Pancreas (tissue), 10 donors: ENCODE measurements at places on chromosomes 5 and 9.

DNA sequence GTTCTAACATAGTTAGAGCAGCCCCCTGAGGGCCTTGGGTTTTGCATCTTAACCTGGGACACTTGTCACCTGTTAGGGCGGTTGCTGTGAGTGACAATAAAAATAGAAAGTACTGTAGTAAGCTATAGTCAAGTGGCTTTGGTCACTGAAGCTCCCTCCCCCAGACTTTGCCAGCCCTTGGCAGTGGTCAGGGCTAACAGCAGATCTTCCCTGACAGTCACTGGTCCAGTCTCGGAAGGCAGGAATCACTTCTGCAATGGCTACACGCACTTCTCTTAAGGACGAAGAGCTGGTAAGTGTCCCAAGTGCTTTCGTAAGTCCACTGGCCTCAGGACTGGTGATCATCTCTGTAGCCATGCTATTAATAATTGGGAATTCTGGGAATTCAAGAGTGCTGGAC is 115.0 kb upstream of the RUSC2 start:
- no peak for DNase-seq

DNA sequence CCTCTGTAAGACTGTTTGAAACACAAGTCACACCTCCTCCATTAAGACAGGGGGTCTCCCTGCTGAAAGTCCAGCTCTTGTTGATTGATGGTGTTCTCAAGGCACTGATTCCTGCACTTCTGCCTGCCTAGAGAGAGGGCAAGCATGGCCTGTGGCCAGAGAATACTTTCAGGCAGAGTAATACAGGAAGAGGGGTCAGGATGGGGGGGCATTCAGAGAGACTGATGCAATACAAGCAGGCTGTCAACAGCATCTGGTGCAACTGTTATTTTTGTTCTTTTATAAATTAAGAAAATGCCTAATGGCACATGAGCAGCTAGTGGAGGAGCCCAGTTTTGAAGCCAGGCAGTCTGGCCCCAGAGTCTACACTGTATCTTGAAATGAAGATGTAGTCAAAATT is 302.2 kb downstream of the DIRAS2 start:
- no peak for DNase-seq

GRCh38 chr5:113157886-113158285 is 181.3 kb downstream of the DCP2 start:
- no peak for DNase-seq

DNA sequence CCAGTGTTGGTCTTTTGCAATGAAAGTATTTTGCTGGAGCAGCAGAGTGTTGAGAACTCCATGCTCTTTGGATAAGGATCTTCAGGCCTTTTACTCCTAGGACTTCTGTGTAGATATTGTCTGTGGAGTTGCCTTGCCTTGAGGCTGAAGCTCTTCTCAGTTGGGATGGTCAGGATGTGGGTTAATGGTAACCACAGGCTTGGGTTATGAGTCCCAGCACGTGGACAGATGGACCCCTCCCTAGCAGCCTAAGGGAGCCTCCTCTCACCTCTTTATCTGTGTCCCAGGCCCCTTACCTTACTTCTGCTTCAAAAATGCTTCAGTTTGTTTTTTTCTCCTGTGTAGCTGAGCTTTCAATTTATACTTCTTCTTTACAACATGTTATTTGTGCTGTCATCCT is 109.9 kb downstream of the MEGF10 start:
- DNase-seq = no peak

- DNase-seq = peak; percentile 36
Observed at GRCh38 chr5:1243487-1244130, 18.4 kb downstream of the SLC6A18 start.

DNA sequence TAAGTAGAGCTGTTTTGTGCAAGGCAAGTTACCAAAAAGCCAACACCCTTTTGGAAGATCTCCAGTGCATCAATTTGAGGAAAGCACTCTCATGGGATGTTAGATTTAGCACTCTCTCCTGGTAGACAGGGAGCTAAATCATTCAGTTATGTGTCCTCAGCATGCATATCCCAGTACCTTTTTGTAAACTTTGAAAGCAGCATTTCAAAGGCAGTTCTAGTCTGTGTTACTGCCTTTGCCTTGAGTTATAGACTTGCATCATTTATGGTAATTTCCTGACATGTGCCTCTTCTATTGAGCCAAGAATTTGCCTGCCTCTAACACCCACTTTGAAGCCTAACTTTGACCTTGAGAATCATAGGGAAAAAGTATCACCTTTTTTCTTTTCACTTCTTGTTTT is 120.6 kb downstream of the KIF4B start:
- no peak for DNase-seq

- no peak for DNase-seq
Observed at GRCh38 chr5:90308787-90309585, 100.6 kb downstream of the CETN3 start.

- no peak for DNase-seq
Observed at GRCh38 chr5:59095480-59095879, 512.6 kb downstream of the RAB3C start.

DNA sequence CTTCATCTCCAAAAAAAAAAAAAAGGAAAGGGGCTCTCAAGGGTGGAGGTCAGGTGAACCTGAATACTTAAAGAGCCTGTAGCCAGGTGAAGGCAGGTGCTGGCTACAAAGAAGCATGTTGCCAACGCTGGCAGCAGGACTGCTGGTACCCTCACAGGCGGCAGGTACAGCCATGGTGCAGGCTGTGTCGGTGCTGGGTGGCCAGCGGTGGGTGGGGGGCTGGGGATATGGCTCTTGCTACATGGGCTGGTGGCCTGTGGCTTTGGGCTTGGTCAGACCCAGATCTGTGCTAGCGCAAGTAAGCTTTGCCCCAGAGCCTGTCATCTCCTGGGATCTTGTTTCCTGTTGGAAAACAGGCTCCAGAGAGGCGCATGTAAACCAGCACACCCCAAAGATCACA is 86.3 kb upstream of the PHYKPL start:
- no peak for DNase-seq

GRCh38 chr9:4530375-4530774 is 40.1 kb downstream of the SLC1A1 start:
- no peak for DNase-seq

GRCh38 chr5:7393921-7394799 is 1.8 kb upstream of the ADCY2 start:
- DNase-seq = peak; percentile 54

GRCh38 chr9:116608064-116608463 is 79.0 kb upstream of the TRIM32 start:
- no peak for DNase-seq

DNA sequence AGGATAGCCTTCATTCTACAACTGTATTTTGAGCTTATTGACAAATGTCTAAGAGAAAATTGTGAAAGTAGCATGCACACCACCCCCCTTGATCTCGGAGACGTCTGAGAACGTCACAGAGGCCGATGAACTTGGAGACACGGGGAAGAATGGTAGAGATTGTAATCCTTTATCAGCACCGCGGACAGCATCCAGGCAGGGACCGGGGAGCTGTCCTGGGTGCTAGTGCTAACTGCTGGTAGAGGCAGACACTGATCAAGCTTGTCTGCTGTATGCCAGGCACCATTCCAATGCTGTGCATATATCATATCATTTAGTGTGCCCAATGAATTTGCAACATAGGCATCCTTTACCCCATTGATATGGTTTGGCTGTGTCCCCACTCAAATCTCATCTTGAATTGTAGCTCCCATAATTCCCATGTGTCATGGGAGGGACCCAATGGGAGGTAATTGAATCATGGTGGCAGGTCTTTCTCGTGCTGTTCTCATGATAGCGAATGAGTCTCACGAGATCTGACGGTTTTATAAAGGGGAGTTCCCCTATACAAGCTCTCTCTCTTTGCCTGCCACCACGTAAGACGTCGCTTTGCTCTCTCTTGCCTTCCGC is 98.8 kb downstream of the LHX2 start:
- DNase-seq = peak; percentile 34

- no peak for DNase-seq
Observed at GRCh38 chr5:140336388-140336787, 10.0 kb downstream of the HBEGF start.

DNA sequence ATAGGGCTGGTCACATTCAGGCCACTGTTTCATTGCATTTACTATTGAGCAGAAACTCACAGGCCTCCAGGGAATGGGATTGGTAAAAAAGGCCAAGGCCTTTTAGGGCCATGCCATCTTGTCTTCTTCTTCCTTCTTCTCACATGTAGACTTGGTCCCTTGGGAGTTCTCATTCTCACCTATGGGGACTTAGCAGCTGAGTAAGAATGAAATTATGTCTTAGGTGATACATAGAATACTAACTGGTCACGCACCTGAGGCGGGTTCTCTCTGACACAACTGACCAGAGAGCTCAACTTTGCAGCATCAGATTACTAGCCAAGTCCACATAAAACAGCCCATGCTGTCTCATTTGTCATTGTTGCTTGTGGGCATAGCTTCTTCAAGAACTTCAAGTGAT is 641.8 kb downstream of the EFNA5 start:
- DNase-seq = no peak

DNA sequence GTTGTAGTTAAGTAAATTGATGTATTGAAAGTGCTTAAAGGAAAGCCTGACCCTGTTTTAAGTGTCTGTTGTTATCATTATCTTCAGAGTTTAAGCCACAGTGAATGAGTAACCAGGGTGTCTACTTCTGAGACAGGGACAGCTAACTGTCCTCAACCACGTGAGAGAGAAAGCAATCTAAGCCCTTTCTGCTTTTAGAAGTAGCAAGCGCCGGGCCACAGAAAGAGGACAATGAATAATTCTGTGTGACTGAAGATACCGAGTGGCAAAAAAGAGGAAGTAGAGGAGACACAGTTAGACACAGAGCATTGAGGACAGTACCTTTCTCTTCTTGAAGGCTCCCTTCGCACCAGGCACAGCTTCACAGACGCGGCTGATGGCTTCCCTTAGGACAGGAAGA is 86.3 kb downstream of the S1PR3 start:
- DNase-seq = no peak

DNA sequence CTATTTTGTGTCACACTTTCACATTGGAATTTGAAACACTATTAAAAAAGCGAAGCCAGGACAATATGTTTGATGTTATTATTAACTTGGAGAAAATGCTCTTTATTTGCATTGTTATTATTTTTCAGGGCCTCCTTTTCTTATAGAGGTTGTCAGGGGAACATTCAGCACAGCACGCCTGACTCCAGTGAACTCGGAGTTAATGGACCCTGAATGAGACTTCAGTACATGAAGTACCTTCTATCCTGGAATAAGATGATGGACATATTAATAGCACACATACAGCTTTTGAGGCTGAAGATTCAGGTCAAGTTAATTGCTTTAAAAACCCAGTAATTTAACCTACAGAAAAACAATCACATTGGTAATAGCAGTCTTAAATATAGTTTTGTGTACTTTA is 652.9 kb downstream of the SEMA5A start:
- no peak for DNase-seq

GRCh38 chr5:145859897-145860296 is 12.9 kb downstream of the GRXCR2 start:
- no peak for DNase-seq

GRCh38 chr5:165231821-165232508 is 1726.5 kb downstream of the MAT2B start:
- DNase-seq = no peak

- DNase-seq = peak; percentile 94
Observed at GRCh38 chr9:136625101-136626065, 37.3 kb upstream of the EGFL7 start.

DNA sequence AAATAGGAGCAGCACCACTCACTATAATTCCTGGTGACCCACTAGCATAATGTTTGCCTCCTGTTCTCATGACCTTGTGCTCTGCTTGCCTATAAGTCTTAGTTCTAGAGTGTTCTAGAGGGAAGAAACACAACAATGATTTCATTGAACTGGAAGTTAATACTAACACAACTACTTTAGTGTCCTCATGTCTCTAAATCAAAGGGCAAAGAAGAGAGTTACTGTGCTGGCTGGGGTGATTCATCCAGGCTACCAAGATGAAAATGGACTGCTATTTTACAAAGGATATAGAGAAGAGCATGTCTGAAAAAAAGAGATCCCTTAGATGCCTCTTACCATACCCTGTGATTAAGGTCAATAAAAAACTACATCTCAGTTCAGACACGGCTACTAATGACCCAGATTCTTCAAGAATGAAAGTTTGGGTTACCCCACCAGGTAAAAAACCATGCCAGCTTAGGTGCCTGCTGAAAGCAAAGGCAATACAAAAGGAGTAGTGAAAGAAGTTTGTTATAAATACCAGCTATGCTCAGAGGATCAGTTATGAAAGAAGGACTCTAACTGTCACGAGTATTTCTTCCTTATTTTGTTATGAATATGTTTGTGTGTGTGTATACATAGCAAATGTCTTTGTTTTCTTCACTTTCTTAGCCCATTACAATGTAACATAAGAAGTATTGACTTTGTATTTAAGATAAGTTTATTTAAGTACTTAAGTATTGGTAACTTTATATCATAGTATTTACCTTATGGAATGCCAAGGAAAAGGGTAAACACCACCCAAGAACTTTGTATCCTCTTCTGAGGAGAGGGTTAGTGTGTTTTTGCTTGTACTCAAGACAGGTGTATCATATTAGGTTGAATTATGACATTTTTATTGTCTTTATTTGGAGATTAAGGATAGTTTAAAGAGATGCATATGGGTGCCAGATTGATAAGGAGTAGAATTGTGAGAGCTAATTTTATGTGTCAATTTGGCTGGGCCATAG is 314.1 kb upstream of the PTGER4 start:
- no peak for DNase-seq

GRCh38 chr5:61307611-61308010 is 24.4 kb upstream of the ZSWIM6 start:
- no peak for DNase-seq

GRCh38 chr9:70868041-70868440 is 253.4 kb downstream of the TRPM3 start:
- no peak for DNase-seq

- no peak for DNase-seq
Observed at GRCh38 chr5:77957931-77958521, 181.9 kb upstream of the TBCA start.

DNA sequence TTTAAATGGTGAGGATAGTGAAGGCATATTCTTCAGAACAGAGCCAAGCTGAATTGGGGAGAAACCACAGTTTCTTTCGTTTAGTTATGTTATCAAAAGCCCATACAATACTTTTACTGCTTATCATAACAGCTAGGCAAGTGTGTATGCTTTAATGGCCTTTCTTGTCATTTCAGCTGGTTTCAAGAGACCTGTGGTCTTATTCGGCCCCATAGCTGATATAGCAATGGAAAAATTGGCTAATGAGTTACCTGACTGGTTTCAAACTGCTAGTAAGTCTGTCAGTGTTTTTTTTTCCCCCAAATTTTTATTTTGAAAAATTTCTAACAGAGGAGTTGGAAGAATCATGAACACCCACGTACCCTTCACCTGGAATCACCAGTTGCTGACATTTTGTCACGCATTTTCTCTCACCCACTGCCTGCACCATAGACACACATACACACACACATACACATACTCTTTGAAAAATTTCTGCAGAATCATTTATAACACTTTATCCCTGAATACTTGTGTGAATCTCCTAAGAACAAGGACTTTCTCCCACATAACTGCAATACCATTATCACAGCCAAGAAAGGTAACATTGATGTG is 63.7 kb downstream of the TJP2 start:
- DNase-seq = no peak

- DNase-seq = no peak
Observed at GRCh38 chr5:146647656-146648199, 131.7 kb upstream of the GPR151 start.
